Inflammatory macrophage (primary cell): ENCODE measurements at places on chromosomes 6 and 20.
A peak's percentile ranks its signal among the peaks of the same experiment; 100 is the strongest.

GRCh38 chr6:157830354-157831017 lies 7.4 kb downstream of the SNX9 start:
- no peak for DNase-seq

GRCh38 chr6:36633915-36634314 lies 39.8 kb downstream of the SRSF3 start:
- no peak for DNase-seq

- peak; percentile 42 for DNase-seq
These were observed 319.9 kb upstream of the TSHZ2 start for GRCh38 chr20:52652271-52652670.

DNA sequence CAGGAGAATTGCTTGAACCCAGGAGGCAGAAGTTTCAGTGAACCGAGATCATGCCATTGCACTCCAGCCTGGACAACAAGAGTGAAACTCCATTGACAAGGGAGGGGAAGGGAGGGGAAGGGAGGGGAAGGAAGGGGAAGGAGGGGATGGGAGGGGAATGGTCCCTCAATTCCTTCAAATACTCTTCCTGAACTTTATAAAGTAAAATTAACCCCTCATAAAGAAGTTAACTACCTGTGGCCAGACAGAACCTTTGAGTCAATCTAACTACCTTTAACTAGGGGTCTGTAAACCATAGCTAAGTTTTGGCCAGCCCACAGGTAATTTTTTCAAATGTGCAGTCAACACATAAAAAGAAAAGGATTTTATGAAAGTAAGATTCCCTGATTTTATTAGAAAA lies 131.0 kb downstream of the ZMYND8 start:
- no peak for DNase-seq

DNA sequence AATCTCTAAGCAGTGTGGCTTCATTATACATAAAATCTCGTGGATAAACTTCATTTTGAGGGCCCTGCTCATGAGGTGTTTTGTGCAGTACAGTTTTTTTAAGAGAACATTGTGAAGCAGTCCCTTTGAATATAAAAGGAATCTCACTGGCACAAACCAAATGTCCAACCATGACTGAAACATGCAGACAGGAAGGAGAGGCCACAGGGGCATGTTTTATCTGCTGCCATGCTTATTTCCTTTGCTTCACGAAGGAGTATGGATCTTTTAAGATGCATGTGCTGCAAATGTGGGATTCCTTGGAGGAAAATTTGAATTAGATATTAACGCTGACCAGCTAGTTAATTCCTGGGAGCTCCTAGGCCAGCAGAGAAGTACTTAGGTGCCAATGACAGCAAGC lies 192.3 kb downstream of the DST start:
- DNase-seq = no peak

DNA sequence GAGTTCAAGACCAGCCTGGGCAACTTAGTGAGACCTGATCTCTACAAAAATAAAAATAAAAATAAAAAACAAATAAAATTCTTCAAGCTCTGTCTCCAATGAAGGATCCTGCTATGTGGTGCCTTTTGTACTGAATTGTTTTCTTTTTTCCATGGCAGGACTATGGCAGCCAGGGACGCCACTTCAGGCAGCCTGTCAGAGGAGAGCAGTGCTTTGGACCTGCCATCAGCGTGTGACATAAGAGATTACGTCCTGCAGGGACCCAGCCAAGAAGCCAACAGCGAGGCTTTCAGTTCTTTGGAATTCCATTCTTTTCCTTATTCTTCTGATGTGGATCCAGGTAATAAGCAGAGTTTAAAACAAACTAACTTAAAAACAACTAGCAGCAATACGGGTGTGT lies 22.5 kb downstream of the SHLD1 start:
- DNase-seq = no peak

DNA sequence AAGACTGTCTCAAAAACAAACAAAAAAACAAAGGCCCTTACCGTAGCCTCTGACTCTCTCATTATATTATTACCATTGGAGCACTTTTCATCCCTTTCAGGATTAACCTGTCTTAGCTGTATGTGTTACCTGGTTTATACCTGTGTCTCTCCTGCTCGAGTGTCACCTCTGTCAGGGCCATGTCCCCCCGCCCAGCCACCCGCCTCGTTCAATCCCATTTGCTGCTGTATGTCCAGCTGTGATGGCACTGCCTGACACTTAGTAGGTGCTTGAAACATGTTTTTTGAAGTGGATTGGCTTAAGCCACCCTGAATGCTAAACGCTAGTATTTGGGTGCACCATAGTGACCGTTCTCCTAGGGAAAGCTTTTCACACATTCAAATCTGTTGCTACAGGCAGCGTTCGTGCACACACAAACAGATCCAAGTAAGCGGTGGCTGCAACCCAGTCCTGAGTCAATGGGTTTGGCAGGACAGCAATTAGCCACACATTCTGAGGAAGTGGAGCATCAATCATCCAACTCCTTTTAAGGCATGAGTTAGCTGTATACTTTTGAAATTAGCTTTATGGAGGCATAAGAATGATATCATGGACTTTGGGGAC lies 98.9 kb upstream of the ZNF217 start:
- peak; percentile 85 for DNase-seq

GRCh38 chr6:24824142-24824938 lies 25.6 kb upstream of the ARMH2 start:
- no peak for DNase-seq

GRCh38 chr6:135411339-135411738 lies 86.2 kb downstream of the AHI1 start:
- DNase-seq = no peak

- DNase-seq = peak; percentile 64
These were observed 44.2 kb upstream of the TNFRSF21 start for GRCh38 chr6:47353871-47354270.

GRCh38 chr20:56215115-56215514 lies 33.4 kb upstream of the MC3R start:
- DNase-seq = no peak

GRCh38 chr6:45880159-45880558 lies 135.5 kb downstream of the CLIC5 start:
- no peak for DNase-seq

- no peak for DNase-seq
These were observed 112.7 kb downstream of the ISM1 start for GRCh38 chr20:13333793-13334192.

- no peak for DNase-seq
These were observed 402.0 kb downstream of the MAFB start for GRCh38 chr20:40286975-40287531.

- DNase-seq = peak; percentile 96
These were observed 31.5 kb upstream of the TGM2 start for GRCh38 chr20:38196592-38196991.

DNA sequence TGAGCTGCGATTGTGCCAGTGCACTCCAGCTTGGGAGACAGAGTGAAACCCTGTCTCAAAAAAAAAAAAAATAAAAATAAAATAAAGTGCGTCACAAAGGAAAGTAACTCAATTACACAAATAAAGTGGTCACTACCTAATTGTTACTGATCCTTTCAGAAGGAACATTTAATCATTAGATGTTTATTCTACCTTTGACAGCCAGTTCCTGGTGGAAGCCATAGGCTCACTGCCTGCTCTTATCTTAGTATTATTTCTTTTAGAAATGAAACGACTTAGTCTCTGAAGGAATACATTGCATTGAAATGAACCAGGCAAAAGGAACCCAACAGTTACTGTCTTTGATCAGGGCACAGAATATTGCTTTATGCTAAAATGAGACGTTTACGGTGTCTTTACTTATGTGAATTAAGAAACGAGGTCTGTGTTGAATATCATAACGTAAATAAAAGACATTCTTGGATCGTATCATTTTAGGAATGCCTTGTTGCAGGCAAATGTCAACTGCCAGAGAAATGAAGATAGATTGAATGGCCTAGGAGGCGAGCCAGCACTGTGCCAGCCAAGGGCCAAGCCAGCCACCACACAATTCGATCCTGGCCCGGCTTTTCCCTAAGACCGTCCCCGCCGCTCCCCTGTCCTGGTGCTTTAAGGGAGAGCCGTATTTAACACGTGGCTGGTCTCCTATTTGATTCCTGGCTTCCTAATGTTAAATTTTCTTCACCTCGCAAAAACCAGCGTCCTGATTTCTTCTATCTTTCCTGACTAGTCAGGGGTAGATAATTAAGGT lies 136.7 kb upstream of the GMDS start:
- DNase-seq = no peak

DNA sequence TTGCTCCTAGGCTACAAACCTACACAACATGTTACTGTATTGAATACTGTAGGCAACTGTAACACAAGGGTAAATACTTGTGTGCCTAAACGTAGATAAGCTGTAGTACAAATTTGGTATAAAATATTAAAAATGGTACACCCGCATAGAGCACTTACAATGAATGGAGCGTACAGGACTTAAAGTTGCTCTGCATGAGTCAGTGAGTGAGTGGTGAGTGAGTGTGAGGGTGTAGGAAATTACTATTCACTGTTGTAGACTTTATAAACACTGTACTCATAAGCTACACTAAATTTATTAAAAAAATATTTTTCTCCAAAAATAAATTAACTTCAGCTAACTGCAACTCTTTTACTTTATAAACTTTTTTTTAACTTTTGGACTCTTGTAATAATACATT lies 391.6 kb downstream of the ADGRB3 start:
- no peak for DNase-seq

GRCh38 chr6:141347906-141348492 lies 784.7 kb upstream of the GJE1 start:
- DNase-seq = no peak
